Stimulated activated CD4-positive, alpha-beta T cell treated with anti-CD3 and anti-CD28 coated beads, Interleukin-12 subunit alpha, Interleukin-12 subunit beta, amount 100 ng/mL, for 48 hours (primary cell): ENCODE measurements at places on chromosomes 5 and 9.

DNA sequence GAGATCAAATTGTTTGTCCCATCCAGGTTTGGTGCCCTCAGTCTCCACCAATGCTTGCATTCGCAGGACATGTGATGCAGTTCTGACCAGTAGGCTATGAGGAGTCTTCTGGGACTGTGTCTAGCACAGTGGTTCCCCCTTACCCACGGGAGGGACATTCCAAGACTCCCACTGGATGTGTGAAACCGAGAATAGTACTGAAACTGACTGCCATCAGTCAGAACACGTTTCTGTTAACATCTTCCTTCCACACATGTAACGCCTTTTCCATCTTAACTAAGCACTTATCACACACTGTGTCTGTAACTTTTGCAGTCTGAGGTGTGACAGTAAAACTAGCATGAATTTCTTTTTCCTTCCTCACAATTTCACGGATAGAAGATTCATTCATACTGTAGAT lies 74.7 kb downstream of the PTTG1 start:
- DNase-seq = no peak

DNA sequence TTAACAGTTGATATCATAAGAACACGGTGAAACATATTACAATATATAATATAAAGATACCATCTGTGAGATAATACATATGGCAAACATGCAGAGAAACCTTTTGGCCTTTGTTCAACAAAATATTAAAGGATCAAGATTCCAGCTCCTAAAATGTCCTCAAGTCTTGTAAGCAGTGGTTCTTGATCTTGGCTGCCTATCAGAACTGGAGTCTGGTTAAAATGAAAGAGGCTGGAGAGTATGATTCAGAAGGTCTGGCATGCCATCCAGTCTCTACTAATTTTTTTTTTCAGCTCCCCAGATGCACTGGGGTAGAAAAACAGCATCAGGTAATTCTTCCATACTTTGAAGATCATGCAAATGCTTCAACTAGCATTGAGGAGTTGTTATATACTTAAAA lies 83.2 kb downstream of the TNC start:
- DNase-seq = no peak

DNA sequence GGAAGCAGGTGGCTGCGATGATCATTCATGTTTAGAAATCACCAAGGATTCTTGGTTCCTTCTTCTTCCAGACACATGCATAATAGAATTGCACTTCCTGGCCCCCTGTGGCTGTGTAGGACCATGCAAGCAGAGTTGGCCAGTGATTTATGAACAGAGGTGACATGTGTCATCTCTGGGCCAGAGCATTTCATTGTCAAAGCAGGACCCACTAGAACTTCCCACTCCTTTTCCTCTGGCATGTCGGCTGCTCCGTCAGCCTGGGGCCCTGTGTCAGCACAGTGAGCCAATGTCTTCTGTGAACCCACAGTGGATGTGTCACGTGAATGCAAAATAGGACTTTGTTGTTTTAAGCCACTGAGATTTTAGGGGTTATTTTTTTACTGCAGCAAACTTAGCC lies 59.2 kb downstream of the HSD17B3 start:
- no peak for DNase-seq

- DNase-seq = no peak
Observed at GRCh38 chr5:5252106-5252505, 112.0 kb downstream of the ADAMTS16 start.

DNA sequence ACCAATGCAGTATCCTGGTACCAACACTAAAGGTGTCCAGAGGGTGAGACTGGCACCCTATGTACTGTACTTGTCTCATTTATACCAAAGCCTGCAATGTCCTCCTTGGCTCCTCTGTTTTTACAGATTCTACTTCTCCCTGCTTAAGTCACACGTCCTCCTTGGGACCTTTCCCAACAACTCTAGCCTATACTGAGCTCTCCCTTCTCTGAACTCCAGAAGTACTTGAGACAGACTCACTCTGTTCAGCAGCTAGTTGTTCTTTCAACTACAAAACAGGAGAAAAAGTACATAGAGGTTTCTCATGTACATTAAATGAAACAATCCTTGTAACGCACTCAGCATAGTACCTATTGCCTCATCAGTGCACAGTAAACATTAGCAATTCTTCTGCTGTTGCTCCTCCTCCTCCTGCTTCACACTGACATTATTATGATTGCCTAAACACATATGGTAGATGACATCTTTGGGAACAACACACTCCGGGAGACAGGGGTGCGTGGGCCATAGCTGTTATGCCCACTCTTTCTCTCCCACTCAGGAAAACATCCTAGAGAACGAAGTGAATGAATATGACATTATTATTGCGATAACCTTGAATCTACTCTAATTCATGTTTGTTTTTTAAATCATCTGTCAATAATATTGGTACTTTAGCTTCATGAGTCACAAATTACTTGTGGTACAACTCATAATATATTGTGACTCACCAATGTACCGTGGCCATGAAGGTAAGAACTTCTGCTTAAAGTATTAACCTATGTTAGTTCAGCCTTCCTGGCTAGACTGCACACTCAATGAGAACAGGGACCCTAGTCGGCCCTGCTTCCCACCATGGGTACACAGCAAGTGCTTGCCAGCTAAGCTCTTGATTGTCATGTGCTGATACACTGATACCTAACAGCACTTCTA lies 180.3 kb upstream of the ADRA1B start:
- no peak for DNase-seq

DNA sequence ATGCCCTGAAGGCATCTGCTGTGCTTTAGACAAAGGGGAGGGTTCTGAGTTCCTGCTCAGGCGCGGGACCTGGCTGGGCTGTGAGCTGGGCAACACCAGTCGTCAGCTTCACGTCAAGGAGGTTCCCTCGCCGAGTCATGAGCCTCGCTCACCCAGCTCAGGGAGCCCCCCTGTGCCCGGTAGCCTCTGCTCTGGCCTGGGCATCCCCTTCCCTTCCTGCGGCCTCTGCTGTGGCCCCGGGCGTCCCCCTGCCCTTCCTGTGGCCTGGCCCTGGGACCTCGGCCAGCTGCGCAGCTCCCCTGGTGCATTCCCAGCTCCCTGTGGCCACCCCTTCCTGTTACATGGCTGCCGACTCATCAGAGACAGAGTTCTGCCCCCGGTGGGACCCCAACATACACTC lies 29.8 kb downstream of the TERT start:
- no peak for DNase-seq

GRCh38 chr5:14958188-14958587 lies 86.6 kb upstream of the ANKH start:
- DNase-seq = no peak

DNA sequence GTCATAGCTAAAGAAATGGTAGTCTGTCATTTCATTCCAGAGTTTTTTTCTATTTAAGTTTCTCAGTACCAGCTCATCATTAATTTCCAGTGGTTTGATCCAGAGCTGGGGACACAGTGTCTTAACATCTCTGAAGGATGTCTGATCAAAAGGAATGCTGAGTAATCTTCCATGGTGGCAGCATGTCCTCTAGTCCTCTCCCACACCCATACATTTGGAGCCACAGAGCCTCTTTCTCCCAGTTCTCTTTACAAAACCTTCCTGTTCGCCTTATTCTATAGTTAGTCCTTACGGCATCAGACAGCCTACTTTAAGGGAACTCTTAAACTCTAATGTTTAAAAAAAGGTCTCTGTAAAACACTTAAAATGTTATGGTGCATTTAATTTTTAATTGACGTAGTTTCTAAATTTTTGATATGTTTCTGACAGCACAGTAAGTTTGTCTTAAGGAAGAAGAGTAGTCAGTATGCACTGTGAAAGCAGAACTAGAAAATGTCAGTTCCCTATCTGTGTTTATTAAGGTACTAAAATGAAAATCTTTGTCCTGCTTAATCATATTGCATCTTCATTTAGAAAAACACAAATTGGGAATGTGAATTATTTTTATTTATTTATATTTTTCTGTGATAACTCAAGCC lies 96.8 kb downstream of the INIP start:
- no peak for DNase-seq

DNA sequence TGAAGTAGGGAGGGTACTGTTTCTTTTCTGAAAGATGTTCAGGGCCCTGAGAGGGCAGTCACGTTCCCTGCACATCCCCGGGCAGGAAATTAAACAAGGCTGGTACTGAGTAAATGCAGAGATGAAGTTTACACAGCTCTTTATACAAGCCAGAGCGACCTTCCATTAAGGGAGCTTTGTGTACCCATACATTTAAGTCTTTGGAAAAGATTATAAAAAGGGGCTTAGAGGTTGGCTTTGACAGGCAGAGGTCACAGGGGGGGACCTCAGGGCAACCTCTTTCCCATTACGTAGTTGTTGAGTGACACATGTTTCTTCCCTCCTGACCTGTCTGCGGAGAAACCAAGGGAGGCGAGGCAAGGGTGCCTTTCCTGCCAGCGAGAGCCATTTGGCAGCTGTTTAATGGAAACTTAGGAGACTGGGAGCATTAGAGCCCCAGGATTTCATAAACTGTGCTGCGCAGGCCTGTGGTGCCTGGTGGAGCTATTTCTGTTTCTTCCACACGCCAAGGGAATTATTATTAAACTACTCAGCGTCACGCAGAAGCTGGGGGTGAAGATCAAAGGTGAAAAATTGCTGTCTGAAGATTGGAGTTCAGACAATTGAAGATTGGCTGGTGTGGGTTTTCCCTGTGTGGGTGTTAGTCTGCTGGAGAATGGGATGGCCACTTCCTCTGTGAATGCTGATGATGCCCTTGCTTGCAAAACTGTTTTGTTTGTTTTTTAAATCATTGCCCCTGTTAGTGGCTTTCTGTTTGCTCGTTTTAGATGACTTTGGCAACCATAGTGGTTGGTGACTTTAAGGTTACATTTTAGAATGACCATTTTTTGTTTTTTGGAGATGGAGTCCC lies 3.2 kb upstream of the SMIM32 start:
- no peak for DNase-seq

DNA sequence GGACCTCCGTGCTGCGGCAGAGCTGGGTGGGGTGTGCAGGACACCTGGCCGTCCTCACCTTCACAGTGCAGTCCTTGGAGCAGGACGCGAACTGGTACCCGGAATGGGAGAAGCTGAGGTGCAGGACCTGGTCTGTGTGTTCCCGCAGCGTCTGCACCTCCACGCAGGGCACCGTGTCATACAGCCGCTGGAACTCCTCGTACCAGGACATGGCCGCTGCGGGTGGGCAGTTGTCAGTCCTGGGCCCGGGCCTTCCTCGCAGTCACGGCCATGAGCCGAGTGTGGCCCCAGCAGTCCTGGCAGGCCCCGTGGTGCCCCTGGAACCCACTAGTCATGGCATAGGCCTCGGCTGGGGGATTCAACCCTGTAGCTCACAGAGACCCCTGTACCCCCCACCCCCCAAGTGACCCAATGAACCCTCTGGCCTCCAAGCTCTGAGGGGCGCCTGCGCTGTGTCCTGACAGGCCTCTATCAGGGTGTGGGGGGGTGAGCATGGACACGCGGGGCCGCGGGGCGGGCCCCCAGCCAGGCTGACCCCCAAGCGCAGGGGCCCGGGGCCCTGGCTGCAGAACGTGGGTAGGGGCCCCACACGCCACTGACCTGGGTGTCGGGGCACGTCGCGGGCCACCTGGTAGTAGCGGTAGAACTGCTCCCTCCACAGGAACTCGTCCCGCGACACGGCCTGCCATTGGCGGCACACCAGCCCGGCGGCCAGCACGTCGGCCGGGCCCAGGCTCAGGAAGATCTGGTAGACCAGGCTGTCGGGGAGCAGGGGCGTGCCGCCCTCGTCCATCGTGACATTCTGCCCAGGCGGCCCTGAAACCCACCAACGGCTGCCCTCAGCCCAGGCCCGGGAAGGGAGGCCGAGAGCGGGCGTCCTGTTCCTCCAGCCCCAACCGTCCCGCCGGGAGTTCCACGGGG lies 987 bp downstream of the FBXW5 start:
- no peak for DNase-seq

DNA sequence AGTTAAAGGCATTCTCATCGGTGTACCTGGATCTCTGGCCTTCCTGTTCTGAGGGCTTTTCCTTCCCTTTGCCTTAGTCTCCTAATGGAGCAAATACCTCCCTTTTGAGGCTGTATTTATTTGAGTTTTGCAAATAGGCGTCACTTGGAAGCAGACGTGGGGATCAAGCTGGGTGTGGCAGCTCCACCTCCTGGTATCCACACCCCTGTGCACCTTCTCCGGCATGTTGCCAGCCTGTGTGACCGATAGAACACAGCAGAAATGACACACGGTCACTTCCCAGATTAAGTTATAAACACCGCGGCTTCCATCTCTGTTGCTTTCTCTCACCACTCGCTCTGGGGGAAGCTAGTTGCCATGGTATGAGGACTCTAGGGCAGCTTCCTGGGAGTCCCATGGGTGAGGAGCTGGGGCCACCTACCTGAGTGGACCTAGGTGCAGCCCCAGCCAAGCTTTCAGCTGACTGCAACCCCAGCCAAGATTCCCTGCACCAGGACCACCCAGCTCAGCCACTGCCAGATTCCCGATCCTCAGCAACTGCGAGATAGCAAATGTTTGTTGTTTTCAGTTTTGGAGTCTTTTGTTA lies 214.4 kb upstream of the MVB12B start:
- DNase-seq = no peak

- DNase-seq = no peak
Observed at GRCh38 chr9:114177423-114178064, 22.2 kb downstream of the COL27A1 start.

- DNase-seq = no peak
Observed at GRCh38 chr5:6899221-6899620, 186.0 kb downstream of the TENT4A start.

DNA sequence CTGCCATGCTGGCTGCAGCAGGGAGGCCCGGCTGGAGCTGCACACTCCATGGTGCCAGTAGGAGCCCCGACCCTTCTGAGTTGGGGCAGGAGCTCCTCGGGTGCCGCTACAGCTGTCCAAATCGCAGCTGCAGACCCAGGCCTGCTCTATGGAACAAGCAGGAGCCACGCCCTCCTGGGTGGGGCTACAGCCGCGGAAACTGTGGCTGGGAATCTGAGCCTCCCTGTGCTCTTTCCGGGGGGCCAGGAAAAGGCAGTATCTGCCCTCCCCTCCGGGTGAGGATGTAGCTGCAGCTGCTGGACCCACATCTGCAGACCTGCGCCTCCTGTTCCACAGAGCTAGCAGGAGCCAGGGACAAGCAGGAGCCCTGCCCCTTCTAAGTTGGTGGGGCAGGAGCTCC lies 278.9 kb upstream of the ACTBL2 start:
- DNase-seq = no peak

GRCh38 chr5:120101771-120102170 lies 362.3 kb upstream of the PRR16 start:
- no peak for DNase-seq

- DNase-seq = no peak
Observed at GRCh38 chr9:97856857-97857605, 4.0 kb downstream of the FOXE1 start.

DNA sequence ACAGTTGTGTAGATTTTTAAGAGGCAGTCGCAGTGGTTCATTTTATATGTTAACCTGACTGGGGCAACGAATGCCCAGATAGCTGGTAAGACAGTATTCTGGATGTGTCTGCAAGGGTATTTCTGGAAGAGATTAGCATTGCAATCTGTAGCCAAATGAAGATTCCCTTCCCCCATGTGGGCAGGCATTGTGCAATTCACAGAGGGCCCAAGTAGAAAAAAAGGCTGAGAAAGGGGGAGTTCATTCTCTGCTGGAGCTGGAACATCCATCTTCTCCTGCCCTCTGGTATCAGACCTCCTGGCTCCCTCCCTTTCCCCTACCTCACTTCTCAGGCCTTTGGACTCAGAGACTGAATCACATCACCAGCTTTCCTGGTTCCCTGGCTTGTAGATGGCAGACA lies 70.6 kb downstream of the TENT4A start:
- DNase-seq = no peak

GRCh38 chr5:35171078-35171477 lies 59.2 kb downstream of the PRLR start:
- DNase-seq = no peak

- no peak for DNase-seq
Observed at GRCh38 chr5:72586788-72587530, 79.7 kb upstream of the ZNF366 start.
